Stimulated activated naive B cell treated with anti-CD40 and anti-IgM and Interleukin-4, amounts not matched to agents 10 μg/mL and 1 μg/mL and 100 μg/mL, for 72 hours (primary cell): ENCODE measurements at places on chromosomes 2 and 18.

GRCh38 chr2:26709323-26710110, 17.0 kb downstream of the KCNK3 start:
- DNase-seq, result no peak

GRCh38 chr2:148110184-148110583, 89.3 kb downstream of the MBD5 start:
- no peak for DNase-seq

- DNase-seq, result no peak
Measured at GRCh38 chr18:36214811-36215210, 27.5 kb downstream of the MOCOS start.

DNA sequence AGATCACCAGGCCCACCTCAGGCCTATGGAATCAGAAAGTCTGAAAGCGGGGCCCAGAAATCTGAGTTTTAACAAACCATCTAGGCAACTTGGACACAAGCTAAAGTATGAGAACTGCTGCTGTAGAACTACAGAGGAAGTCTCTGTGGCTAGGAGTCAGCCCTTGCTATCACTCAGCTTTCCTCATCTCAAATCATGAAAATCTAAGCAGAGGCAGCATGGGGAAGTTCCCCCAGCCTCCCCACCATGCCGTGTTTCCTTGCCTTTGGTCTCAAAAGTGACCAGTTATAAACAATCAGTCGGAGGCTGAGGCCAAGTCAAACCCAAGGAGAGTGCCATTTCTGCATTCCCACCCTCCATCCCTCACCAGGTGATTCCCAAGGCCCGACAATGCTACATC, 404.7 kb downstream of the BCL11A start:
- no peak for DNase-seq

DNA sequence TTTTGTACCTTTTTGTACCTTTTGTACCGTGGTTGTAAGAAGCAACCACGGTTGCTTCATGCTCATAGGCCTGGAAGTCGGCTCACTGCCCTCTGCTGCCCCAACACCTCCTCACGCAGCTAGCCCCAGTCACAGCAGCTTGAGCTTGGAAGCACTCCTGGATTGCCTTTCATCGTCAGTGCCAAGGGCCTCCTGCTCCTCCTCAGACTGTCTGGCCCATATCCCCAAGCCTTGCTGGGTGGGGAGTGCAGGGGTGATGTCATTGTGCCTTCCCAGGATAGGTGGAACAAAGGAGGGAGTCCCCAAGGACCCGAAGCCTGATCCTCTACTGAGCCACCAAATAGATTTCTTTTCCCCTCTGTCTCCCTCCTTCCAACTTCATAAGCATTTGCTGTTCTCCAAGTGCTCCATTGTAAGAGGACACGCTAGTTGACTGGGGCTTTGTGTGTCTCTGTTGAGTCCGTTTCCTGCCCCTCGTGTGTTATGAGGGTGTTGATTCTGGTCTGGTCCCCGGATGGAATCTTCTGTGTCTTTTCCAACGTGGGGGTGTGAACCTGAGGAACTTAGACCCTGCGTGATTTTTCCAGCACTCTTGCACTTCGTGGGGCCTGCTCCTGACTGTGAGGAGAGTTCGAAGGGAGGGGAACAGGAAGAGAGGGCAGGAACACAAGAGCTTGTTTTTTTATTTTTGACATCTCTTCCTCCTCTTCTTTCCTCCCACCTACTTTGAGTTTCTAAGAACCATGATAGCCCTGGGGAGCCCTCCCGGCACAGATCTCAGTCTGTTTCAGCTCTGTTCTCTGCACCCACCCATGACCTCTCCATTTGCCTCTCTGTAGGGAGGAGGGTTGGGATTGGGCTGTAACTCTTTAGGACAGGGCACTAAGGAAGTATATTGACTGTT, 127.2 kb upstream of the EML6 start:
- no peak for DNase-seq

DNA sequence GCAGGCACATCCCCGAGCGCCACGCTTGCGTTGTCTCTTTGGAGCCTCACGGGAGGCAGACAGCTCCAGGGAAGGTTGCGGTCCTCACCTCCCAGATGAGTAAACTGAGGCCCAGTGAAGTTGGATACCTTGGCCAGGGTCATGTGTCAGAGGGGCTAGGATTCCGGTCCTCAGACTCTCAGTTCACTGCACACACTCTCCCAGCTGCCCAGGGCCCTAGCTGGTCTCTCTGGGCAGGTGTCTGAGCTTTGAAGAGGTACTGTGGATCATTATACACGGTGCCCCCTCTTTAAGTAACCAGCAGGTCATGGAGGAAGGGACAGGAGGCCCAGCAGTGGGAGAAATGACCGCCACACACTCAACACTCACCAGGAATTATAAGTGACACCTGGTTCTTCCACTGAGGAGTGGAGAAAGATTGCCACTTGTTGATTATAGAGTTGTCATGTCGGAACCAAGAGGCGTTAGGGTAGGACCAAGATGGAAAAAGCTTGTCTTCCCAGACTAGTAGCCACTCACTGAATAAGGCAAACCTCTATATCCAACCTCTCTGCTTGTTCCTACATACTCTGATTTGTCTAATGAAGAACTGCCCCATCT, 588 bp downstream of the TMEM214 start:
- no peak for DNase-seq

GRCh38 chr2:28545590-28546200, 49.8 kb downstream of the PLB1 start:
- DNase-seq, result no peak

GRCh38 chr2:219851169-219851568, 223.7 kb downstream of the SLC4A3 start:
- no peak for DNase-seq

GRCh38 chr2:7601990-7602389, 684.8 kb downstream of the RNF144A start:
- DNase-seq, result no peak

- DNase-seq, result no peak
Measured at GRCh38 chr2:189555232-189555631, 25.4 kb downstream of the SLC40A1 start.

- no peak for DNase-seq
Measured at GRCh38 chr2:165833156-165833555, 39.1 kb upstream of the GALNT3 start.

DNA sequence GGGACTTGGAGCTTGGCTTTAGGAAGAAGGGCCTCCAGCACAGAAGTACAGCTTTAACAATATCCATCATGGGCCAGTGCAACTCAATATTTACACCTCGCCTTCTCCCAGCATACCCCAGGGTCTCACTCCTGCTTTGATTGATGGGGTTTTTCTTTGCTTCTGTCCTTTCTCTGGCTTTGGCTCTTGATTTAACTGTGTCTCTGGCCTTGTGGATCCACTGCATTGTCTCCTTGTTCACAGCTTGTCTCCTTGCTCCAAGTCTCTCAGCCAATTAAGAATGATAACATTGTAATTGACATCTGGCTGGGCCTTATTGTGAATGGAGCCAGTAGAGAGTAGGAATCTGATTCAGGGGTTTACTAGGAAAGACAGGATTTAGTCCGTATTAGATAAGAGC, 1019.5 kb downstream of the TMEM182 start:
- no peak for DNase-seq

- no peak for DNase-seq
Measured at GRCh38 chr2:181798022-181798421, 93.5 kb upstream of the ITPRID2 start.

- DNase-seq, result no peak
Measured at GRCh38 chr2:159497847-159498246, 118.5 kb downstream of the BAZ2B start.

GRCh38 chr2:120446236-120447126, 100.5 kb downstream of the INHBB start:
- no peak for DNase-seq

DNA sequence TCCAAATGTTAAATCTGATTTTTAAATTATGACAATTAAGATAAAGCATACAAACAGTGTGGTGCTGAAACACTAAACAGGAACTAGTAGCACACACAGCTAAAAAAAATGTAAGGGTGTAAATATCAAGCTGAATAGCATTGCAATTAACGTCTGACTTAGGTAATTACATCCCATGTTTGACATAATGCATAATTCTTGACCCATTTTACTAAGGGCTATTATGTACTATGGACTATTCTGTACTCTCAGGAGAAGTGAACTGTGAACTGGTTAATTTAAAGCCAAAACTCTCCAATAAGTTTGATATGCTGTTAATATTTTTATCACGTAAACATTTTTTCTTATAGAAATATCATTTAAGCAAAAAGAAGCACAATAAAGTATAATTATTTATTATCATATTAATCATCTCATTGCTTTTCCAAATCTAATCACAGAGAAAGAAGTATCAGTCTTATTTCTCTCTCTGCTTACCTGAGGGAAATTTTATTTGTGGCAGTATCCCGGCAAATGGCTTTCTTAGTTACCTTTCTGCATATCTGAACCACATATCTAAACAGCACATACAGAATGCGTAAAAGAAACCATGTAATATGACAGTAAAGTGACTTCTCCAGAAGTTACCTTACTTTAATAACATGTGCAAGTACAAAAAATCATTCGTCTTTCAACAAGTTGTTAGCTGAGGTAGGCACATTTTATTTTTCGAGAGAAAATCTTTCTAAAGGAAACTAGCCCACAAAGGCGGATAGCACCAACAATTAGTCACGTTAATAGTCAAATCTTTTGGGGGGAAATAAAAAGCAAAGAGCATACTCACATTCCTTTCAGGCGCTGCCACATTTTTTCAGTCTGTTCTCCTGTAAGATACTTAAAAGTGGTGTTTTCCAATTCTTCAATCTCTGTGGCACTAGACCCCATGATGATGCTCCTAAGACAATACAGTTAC, 94.9 kb upstream of the PDE1A start:
- DNase-seq, result no peak

GRCh38 chr2:170369894-170370293, 191.9 kb downstream of the MYO3B start:
- DNase-seq, result no peak

GRCh38 chr2:239596792-239597191, 196.0 kb upstream of the HDAC4 start:
- no peak for DNase-seq

DNA sequence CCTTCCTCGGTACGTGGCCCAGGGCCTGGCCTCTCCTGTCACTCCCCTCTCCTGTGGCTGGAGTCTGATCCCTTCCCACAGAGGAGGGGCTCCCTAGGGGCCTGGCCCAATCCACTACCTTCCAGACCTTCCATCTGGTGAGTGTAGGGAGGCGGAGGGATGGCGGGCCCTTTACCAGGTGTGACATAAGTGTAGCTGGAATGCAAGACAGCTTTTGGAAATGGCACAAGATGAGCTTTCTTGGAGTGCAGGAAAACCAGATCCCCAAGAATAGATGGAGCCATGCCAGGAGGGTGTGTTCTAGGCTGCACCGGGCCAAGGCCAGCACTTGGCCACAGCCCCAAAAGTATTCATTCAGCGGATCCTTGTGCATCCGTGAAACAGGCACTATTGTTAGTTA, 30.1 kb downstream of the IGFBP5 start:
- DNase-seq, result no peak

DNA sequence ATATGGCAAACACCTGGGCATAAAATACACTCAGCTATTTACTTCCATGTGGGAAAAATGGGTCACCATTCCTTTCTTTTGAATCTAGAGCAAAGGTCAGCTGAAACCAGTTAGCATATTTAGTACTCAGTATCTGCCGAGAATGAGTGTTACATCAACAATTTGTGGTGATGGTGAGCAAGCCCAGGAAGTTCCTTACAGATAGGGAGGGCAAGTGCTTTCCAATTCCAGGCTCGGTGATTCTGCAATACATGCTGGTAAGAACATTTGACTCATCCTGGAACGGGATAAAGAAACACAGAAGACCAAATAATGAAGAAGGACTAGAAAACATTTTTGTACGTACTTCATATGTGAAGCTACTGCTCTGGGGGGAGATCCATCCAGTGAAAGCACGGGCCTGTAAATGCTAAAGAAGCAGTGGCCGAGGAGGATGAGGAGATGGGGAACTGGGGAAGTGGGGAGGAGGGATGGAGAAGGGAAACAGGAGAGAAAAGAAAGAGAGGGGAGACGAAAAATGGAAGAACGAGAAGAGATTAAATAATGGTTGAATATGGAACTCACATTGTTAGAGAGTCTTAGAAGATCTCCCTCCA, 251.9 kb downstream of the TTC32 start:
- DNase-seq, result no peak

GRCh38 chr2:67571785-67572718, 174.9 kb downstream of the ETAA1 start:
- no peak for DNase-seq

GRCh38 chr2:143885461-143885860, 634.5 kb downstream of the ZEB2 start:
- no peak for DNase-seq

GRCh38 chr2:131045286-131046027, 47.8 kb downstream of the FAM168B start:
- DNase-seq, result no peak

- DNase-seq, result no peak
Measured at GRCh38 chr2:38466876-38467767, 90.0 kb upstream of the ATL2 start.

GRCh38 chr2:120323214-120323613, 22.7 kb upstream of the INHBB start:
- no peak for DNase-seq

- DNase-seq, result no peak
Measured at GRCh38 chr18:33578518-33579348, 714 bp downstream of the ASXL3 start.

GRCh38 chr2:236867441-236868260, 218.0 kb upstream of the COPS8 start:
- DNase-seq, result no peak

- DNase-seq, result no peak
Measured at GRCh38 chr2:29226808-29227207, 111.6 kb downstream of the CLIP4 start.

DNA sequence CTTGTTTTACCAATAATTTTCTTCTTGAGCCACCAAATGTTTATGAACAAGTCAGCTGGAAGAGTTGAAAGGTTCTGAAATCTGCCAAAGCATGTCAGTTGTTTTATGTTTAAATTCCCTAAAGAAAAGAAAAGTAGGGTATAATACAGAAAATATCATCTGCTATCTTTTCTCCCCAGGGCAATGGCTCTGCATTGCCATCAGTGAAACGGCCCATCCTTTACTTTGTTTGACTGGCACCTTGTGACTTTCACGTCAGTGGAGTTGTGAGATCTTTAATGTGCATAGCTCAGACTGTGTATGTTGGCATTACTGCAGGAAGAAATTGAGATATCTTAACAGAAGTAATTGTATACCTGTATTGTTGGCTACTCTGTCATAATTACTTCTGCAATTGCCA, 239.9 kb downstream of the THSD7B start:
- no peak for DNase-seq

- no peak for DNase-seq
Measured at GRCh38 chr2:120488531-120488930, 142.6 kb downstream of the INHBB start.

- no peak for DNase-seq
Measured at GRCh38 chr2:18845854-18846445, 256.6 kb upstream of the NT5C1B start.

GRCh38 chr2:3076848-3077642, 300.6 kb downstream of the EIPR1 start:
- no peak for DNase-seq

- no peak for DNase-seq
Measured at GRCh38 chr2:31322371-31322770, 88.4 kb downstream of the EHD3 start.

- no peak for DNase-seq
Measured at GRCh38 chr2:83368916-83369315, 1090.2 kb downstream of the SUCLG1 start.

GRCh38 chr2:226738821-226739544, 60.6 kb downstream of the IRS1 start:
- DNase-seq, result no peak
